Breast epithelium (tissue), 4 donors: ENCODE measurements at places on chromosomes 3 and 15. TPM values are rescaled to one million over a fixed set of nuclear protein-coding genes. Genes with fewer than 3 reads are reported as not detected.

DNA sequence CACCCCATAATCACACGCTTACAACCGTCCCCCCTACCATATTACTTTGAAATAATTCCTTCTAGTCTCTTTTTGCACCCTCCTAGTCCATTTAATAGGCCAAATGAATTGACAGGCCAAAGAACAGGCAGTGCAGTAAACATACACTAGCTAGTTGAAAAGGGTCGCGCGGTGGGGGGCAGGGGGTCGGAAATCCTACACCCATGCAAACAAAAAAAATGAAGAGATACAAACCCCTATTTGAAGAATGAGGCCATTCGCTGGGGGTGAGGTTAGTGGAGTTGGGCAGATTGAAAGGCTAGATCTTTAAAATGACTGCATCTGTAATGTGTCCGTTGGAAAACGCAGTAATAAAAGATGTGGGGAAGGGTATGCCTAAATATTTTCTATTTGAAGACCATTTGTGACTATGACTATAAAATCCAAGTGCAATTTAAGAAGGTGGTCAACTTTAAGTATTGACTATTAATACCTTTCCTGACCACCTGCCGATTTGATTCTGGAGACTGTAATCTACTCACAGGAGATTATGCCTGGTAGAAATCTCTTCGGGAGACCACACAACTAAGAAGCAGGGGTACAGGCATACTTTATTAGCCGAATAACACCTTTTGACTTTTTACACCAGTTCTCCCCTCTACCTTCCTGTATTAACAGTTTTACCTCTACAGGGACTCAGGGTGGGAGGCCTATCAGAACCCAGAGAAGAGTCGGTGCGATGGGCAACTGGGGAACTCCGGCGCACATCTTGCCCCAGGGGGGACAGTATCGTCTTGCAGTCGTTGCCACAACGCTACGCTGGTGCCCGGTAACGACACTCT is 762 bp upstream of the ARL6 start:
- DNase-seq, result no peak

DNA sequence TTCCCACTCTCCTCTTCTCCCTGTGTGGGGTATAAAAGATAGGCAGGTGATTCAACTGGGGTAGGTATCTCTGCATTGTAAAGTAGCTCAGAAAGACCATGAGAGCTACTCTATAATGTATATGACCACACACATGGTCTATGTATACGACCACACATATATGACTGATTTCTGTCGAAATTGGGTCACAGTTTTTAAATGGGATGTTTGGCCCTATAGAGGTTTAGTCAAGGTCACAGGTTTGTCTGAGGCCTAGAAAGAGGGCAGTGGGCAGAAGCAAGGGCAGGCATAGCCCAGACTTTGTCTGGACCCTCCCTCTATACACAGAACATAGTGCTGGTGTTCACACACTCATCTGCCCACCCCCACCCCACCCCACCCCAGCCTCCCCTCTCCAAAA is 4.4 kb downstream of the LAMP3 start:
- no peak for DNase-seq

GRCh38 chr3:7682822-7683229 is 818.8 kb upstream of the LMCD1 start:
- DNase-seq, result no peak

DNA sequence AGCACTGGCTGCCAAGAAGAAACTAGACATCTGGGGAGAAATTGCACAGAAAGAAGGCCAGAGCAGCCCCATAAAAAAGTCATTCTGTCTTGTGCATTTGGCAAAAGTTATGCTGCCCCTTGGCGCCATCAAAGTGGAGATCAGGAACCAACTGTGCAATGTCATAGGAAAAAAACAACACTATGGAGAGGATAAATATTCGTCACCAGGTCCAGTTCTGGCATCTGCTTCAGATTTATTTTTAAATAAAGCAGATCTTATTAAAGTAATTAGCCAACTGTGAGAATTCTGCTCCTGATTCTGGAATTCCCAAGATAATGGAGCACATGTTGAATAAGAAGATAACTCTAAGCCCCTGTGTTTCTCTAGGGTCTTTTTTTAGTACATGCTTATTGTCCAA is 500.0 kb upstream of the IL12A start:
- DNase-seq, result no peak

GRCh38 chr3:103847081-103848062 is 1412.6 kb downstream of the ZPLD1 start:
- no peak for DNase-seq

GRCh38 chr15:40047415-40048210 is 8.6 kb upstream of the SRP14 start:
- DNase-seq, result no peak

DNA sequence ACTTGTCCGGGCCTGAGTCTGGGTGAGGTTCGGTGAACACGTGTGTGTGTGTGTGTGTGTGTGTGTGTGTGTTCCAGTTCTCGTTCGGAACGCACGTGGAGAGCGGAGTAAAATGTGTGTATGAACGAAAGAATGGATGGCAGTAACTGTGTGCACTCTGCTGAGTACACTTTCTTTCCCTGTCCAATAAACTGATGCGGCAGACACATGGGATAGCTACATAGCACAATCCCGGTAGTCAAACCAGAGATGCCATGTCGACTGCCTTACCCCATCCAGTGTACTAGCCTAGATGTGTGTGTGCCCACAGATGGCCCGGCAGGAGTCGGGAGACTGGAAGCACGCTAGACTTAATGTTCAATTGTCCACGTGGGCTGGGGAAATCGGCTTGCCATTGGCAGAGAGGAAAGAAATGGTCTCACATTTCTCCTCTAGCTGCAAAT is 507 bp upstream of the GOLIM4 start:
- DNase-seq, result no peak

- no peak for DNase-seq
These were observed 176.8 kb downstream of the GHSR start for GRCh38 chr3:172271386-172271976.

DNA sequence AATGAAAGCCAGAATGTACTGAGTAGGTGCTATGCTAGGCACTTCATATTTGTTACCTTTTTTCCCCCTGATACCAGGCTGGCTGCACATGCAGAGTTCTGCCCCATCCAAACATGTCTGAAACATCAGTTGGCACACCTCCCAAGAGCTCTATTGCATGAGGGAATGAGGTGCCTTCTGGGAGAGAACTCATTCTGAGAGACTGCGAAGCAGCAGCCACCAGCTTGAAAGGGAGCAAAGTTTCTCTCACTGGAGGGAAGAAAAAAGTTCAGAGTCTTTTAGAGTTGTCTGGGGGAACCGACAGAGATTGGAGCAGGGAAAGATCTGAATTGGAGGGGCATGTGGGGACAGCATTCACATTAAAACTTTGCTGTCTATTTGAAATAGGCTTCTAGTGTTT is 84.1 kb downstream of the AGBL1 start:
- no peak for DNase-seq

DNA sequence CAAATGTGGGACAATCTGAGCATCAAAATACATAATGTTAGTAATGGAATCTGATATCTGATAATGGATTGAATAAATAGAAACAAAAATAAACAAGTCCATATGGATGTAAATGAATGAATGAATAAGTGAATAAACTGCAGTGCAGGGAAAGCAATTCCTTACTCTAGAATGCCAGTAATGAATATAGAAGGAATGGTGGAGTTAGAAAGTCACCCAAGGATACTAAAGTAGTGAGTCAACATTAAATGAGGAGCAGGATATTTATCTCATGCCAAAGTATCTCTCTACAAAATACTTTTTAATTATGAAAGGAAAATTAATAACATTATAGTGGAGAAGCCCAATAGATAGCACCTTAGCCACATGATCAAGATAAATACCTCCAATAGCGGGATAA is 300.3 kb downstream of the FEZF2 start:
- no peak for DNase-seq

DNA sequence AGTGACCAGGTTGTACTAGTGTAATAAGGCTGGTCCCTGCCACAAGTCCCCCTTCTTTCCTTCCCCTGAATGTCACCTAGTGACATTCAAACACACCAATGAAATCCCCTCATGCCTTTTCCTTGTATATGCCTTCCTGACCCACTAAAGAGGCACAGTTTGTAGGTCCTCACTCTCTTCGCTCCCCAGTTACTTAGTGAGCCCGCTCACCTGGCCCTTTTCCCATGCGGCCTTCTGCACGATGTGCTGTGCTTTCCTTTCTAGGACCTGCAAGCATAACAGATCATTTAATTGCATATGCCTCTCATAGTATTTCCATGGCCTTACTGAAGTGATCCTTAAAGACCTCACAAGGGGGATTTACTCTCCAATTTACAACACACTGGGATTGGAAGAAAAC is 146.3 kb downstream of the THRB start:
- DNase-seq, result no peak

Gene CAV3
- total RNA-seq, result not detected

Gene KBTBD13
- not detected for total RNA-seq

Gene SLC12A1
- not detected for total RNA-seq

Gene TMEM108
- total RNA-seq, result 0.48 TPM

Gene PLCH1
- total RNA-seq, result not detected

Gene MST1R
- total RNA-seq, result 11.9 TPM
